Adrenal gland (tissue), 19 donors: ENCODE measurements at places on chromosomes 7 and 10.

- no peak for DNase-seq
Measured at GRCh38 chr7:130901209-130901783, 167.3 kb upstream of the KLF14 start.

GRCh38 chr7:35551321-35552081, 143.4 kb downstream of the HERPUD2 start:
- no peak for DNase-seq

DNA sequence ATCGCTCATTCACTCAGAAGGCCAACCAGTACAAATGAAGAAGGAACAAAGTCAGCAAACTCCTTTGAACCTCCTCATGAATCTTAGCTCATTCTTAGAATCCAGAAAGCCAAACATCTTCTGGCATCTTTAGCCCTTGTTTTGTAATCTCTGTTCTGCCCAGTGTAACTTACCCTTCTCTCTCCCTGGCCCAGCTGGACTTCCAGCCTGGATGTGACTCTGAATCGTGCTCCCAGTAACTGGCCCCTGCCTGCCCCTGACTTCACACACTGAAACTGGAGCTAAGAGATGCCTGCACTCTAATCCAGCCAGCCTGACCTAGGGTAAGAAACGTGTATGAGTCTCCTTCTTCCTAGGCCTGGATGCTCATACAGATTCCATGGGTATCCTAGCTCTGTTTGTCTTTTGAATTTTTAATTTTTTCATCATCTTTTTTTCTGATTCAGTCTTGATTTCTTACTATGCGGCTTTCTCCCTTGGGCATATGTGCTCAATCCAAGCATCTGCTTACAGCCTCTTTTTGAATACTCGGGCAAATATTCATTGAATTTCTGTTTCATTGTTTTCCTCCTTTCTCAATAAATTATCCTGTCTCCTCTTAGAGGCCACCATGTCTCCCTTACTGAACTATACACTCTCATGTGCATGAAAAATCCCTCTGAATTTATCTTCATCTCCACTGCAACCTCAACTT, 845.6 kb upstream of the AUTS2 start:
- DNase-seq = no peak

DNA sequence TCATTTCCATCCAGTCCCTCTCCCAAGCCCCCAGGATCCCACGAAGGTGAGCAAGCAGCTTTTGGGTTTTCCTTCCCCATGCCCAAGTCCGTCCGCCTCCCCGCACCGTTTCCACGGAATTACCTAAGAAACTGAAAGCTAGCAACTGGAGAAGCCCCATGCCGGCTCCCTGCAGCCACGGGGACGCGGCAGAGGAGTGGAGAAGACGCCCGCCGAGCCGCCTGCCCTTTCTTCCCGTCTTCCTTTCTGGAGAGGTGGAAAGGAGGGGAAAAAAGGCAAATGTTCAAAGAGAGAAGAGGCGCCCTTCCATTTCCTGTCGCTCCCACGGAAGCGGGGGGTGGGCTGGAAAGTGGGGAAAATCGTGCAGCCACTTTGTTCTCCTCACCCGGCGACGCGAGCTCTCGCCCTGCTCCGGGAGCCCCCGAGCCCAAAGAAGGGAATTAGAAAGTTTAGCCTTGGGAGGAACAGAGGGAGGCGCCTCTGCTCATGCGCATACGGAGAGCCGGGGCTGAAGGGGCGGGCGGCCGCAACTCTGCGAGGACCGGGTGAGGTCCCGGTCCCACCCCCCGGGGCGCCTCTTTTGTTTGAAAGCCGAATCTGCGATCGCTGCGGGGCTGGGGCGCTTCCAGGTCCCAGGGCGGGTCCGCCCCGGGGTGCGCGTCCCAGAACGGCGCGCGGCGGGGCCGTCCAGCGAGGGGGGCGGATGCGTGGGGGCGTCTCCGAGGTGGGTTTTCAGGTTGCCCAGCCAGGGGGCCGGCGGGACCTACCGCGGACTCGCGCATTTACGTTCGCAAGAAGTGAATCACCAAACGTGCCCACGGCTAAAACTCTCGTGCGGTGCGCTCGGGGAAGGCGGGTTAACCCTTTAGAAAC, at the start of gene LAMB1:
Gene LAMB1, minus strand, starts transcription at position 436 of the 873 bp plus-strand sequence. Its CDS starts 276 bp downstream, at position 160.
- peak; percentile 69 for DNase-seq

GRCh38 chr10:96172666-96173065, 42.6 kb downstream of the ZNF518A start:
- no peak for DNase-seq

DNA sequence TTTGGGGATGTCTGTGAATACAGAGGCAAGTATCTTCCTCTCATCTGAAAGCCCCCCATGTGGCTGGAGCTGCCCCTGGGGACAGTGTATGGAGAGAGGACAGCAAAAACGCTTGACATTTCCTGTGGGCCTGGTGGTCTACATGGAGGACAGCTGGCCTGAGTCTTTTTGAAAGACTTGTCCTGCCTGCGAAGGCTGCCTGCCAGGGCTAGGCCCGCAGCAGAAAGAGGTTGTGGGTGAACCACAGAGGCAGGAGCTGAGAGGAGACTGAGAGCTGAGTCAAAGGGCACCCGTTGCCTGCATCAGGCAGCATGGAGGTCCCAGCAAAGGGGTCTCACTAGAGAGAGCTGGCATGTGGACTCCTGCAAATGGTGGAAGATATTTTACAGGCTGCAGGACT, 66.4 kb downstream of the KAT6B start:
- no peak for DNase-seq

- no peak for DNase-seq
Measured at GRCh38 chr10:66214721-66215404, 711.0 kb upstream of the LRRTM3 start.

- no peak for DNase-seq
Measured at GRCh38 chr10:115951242-115951641, 321.8 kb downstream of the GFRA1 start.

DNA sequence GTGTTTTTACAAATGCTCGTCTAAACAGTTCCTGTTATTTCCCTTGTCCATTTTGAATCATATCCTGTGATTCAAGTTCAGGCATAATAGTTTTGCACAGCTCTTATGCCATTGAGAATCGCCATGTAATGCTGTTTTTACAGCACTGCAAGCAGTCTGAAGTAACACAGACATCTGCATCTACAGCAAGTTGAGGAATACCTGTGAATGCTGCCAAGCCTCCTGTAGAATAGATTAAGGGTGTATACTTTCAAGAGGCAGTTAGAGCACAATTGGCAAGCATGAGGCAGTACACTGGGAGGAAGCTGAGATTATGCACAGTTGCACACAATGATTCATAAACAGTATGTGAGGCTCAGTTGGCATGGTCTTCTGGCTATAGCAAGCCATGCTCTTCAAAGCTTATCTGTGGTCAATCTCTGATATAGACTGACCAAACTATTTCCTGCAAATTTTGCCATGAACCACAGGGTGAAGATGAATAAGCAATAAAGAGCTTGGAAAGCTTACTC, 121.9 kb upstream of the AKR1E2 start:
- no peak for DNase-seq

DNA sequence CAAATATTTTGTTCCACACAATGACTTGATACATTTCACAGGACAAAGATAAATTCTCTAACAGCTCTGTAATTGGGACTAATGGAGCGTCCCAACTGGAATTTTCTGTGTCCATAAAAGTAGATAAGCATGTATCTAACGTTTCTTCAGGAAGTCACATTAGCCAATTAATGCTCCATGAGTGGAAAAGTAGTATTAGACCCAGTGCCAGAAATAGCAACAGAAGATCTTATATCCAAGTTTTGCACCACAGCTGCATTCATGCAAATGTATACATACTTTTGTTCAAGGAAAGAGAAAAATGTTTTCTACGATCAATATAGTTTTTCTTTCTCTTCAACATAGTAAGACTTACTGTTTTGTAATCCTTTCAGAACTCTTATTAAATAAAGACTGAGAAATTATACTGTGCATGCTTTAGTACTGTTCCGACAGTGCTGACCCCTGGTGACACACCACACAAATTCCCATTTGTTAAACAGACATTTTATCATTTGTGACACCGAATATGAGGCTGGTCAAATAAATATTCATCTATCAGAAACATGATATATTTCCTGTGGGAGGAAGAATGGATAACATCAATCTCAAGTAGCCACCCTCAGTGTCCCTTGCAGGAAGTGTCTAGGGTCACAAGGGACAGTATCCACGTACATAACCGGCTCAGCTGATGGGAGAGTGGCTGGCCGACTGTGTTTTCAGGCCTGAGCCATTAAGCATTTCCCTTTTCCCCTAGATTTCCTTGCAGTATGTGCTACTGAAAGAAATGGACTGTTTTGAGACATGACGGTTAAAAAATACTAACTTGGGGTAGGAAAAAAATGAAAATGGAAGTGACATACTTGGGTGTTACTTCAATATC, 102.1 kb upstream of the RSU1 start:
- peak; percentile 11 for DNase-seq

DNA sequence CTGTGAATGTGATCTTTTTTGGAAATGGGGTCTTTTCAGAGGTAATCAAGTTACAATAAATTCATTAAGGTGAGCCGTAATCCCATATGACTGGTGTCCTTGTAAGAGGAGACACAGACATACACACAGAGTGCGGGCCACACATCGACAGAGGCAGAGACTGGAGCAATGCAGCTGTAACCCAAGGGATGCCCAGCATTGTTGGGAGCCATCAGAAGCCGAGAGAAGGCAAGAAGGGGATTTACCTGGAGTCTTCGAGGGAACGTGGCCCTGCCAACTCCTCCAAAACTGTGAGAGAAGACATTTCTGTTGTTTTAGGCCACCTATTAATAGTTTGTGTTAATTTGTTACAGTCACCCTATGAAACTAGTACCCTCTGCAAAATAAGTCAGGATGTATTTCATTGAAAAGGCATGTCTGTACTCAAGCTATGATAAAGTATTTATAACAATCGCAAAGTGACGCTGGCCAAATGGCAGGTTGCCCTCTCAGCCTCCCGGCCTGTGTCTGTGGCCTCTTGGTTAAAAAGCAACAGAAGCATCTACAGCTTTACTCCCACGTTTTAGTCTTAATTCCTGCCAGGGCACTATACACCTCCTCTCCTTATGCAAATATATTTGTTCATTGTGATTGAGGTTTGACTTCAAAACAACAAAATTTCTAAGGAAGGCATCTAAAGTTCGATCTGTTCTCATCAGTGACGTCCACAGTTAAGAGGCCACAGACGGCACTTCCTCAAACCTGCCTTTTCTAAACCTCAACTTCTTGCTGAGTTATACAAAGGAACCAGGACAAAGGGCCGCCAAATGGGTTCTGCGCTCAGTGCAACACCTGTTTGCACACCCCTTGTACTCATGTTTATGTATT, 46.8 kb downstream of the HIPK2 start:
- DNase-seq = peak; percentile 81
